ENCODE measurements at places on chromosomes 16 and 17.

GRCh38 chr16:1740234-1740633 is 31.1 kb downstream of the NME3 start:
- DNase-seq = no peak

DNA sequence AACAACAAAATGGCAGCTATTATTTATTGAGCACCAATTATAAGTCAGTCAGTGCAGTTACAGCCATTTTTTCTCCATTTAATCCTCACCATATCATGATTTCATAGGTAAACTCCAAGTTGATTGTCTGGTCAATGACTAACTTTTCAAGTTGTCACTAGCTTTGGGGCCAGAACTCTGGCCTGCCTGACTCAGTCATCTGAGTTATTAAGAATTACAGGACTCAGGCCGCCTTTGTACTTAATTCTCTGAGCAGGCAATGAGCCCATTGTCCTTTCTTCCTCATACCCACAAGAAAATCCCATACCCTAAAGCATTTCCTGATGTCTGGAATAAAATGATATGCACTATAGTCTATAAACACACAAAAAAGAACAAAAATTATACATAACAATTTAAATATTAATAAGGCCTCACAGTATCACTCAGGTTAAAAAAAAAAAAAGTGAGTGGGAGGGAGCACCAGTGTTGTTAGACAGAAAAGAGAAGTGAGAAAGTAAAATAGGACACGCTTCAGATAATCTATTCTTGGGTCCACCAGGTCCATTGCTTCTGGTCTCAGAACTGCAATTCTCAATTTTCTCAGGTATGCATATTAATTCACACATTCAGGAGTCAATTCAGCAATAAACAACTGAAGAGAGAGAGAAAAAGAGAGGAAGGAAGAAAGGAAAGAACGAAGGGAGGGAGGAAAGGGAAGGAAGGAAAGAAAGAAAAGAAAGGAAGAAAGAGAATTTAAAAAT is 70.2 kb downstream of the SPAG9 start:
- DNase-seq = no peak

GRCh38 chr16:86649875-86650274 is 71.5 kb downstream of the FOXL1 start:
- no peak for DNase-seq

DNA sequence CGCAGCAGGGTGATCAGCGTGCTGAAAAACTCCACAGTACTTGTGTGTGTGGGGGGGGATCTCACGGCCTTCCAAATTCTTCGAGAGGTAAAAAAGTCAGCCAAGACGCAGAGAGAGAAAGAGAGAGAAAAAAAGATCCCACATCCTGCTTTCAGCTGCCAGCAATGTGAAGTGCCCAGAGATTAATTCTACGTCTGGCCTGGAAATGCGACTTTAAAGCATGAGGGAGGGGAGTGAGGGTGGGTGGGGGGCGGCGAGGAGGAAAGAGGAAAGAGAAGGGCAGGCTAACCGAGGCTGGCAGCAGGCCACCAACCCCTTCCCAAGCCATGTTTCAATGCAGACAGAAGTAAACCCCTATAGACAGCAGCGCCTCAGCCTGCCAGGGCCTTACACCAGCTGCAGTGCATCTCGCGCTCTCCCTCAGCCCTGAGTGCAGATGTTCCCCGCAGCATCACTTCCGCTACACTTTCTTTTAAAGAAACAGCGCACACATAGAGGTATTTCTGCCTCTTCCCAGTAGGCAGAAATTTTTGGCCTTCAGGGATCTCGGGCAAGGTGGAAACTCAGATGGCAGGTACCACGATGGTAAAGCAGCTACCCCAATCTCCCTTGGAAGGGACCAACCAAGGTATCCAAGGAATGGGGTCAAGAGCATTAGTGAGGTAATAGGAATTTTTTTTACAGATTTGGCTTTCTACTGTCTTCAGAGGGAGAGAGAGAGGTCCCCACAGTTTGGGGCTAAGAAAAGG is 87.8 kb downstream of the SMG6 start:
- DNase-seq = peak; percentile 80

DNA sequence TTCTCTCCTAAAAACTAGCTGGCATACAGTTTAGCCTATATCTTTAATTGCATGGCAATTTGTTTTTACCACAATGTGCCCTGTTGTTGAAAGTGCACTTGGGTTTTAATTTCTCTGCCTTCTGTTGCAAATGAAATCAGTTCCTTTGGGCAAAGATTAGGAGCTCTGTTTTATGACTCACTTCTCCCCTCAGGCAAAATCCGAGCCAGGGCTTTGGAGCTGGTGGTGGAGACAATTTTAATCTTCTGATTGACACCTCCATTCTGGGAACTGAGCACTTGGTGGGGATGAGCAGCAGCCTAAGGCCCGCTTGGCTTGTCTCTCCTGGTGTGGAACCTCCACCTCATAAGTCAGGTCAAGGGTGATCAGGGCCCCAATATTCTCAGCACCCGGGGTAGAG is 13.3 kb upstream of the MYH8 start:
- no peak for DNase-seq

DNA sequence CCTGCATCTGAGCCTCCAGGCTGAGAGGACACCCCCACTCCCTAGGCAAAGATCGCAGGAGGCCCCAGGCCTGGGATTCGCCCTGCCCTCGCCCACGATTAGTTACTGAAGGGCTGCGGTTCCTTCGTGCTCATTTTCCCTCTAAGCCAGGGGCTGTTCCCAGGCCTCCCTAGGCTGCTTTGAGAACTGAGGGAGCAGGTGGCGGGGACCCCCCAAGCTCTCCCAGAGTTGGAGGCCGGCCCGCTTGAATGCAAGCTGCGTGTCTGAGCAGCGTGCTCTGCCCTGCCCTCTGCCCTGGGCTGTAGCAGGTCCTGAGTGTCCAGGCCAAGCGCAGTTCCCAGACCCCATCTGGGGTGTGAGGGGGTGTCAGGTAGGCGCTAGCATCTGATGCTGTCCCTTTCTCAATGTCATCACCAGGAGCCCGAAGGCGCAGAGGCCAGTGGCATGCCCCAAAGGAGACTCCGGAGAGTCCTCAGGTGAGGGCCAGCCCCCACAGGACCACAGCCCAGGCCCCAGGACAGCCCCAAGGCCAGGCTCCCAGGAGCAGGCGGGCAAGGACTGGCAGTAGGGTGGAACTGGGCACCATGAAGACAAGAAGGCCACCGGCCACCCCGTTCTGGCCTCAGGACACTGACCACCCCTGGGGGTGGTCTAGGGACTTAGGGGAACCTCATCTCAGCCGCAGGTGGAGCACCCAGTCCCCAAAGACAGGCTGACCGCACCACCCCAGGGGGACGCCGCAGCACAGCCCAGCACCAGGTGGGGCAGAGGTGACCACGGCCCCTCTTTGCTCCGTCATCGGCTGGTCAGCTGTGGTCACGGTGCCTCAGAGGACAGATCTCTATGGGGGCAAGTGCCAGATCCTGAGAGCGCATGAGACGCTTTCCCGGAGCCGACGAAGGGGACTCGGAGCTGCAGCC is 14.6 kb downstream of the ENDOV start:
- no peak for DNase-seq

- no peak for DNase-seq
These were observed 19.9 kb downstream of the SNX11 start for GRCh38 chr17:48127371-48128051.

GRCh38 chr17:20072692-20072992 is 63.5 kb downstream of the SPECC1 start:
- DNase-seq = no peak
